ENCODE measurements at places on chromosomes 1 and 21.
A peak's percentile ranks its signal among the peaks of the same experiment; 100 is the strongest.

- no peak for DNase-seq
Measured at GRCh38 chr1:192265516-192266173, 51.1 kb upstream of the RGS21 start.

DNA sequence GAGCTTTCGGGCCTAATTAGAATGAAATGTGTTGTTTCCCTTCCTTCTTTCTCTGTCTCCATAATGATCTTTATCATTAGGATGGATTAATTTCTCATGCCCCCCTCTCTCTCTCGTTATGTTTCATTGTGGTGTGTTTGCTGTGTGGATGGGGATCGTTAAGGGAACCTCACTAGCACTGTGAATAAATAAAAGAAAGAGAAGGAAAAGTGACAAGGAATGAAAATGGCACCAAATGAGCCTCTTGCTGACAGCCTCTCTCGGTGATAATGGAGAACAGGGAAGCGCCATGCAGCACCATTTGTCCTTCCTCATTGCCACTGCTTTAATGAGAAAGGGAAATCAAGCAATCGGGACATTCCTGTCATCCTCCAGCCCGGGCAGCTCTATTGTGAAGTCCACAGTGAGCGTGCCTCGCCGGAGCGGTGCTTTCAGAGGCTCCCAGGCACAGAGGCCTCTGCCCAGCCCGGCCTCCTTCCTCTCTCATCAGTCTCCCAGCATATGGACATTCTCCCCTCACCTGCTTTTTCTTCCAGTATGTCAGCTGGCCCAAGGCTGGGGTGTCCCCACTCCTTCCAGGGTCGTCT is 265.7 kb upstream of the TMEM51 start:
- DNase-seq, result no peak

DNA sequence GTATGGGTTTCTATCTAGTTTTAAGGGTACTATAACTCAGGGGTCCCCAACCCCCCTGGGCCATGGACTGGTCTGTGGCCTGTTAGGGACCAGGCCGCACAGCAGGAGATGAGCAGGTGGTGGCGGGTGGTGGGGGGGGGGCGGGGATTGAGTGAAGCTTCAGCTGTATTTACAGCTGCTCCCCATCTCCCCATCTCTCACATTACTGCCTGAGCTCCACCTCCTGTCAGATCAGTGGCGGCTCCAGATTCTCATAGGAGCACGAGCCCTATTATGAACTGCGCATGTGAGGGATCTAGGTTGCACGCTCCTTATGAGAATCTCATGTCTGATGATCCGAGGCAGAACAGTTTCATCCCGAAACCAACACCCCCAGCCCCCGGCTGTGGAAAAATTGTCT is 95.1 kb upstream of the SLC45A1 start:
- DNase-seq, result no peak

- no peak for DNase-seq
Measured at GRCh38 chr1:1080122-1080757, 6.1 kb upstream of the RNF223 start.

GRCh38 chr1:95982711-95983110 is 738.9 kb upstream of the PTBP2 start:
- DNase-seq, result no peak

DNA sequence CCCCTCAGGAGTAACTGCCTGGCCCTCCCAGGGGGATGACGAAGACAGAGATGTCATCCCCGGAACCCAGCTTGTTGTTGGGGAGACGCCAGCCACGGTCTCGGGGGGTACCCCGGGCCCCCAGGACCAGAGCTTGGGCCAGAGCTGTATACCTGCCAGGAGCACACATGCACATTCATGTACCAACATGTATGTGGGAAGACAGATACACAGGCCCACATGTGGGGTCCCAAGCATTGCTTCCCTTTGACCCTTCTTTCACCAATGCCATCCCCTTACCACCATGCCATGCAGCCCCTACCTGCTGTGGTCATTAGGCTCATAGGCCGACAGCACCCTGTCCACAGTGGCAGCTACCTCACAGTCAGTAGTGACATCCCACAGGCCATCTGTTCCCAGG is 3.2 kb upstream of the RHOC start:
- no peak for DNase-seq

GRCh38 chr1:30731806-30732276 is 8.5 kb upstream of the MATN1 start:
- DNase-seq, result peak; percentile 31

DNA sequence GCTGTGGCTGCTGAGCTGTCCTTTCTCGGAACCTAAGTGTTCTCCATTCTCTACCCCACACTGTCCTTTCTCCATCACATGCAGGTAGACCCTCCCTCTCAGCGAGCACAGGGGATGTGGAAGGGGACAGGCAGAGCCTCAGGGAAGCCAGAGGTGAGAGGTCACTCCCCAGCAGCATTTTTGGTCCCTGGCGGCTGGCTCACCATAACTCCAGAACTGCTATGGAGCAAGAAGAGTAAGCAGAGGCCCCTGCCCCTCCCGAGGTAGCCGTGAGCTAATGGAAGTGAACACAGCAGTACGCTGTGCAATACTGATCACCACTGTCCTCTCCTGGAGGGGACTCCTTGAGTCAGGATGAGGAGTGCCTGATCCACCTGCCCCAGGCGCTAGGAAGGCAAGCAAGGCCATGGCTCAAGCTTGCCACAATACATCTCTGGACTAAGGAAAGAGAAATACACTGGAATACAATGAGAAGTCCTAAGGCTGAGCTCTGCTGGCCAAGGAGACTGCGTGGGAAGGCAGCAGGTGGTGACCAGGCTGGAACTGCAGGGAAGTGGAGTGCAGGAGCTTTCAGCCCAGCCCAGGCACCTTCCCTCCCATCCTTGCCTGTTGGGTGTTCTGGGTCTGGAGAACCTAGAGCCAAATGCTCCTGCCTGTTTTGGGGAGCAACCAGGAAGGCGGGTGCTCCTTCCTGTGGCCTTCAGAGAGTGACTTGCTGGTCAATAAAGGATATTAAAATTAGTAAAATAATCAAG is 96.2 kb downstream of the LAMC2 start:
- DNase-seq, result no peak

DNA sequence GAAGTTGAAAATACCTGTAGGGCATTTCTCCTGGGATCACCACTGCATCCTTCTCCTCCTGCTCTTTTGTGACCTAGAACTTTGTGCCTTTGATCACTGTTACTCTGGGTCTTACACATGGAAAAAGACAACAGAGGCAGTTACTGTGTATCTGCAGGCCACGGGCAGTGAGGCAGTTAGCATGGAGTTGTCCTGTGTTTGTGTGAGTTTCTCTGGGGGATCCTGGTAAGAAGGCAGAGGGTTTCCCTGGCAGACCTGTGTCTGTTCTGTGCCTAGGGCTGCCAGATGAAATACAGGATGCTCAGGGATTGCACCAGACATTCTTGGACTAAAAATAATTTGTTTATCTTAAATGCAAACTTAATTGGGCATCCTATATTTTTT is 44.4 kb upstream of the SCCPDH start:
- DNase-seq, result no peak

- no peak for DNase-seq
Measured at GRCh38 chr1:193909406-193910082, 723.1 kb upstream of the B3GALT2 start.

DNA sequence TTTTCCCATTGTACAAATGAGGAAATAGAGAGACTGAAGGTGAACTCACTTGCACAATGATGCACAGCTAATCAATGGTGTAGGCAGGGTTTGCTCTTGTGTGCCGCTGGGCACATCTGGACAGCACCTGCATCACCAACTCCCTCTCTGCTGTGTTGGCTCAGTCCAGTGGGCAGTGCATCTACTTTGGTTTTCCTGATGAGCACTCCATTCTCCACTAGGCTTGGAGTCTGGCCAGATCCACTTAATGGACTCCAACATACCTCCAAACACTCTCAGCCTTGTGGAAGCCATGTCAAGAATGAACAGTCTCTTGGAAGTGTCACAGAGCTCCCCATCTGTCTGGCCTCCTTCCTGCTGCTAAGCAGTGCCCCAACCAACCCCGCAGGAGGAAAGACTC is 152.2 kb downstream of the HIVEP3 start:
- no peak for DNase-seq

All from stimulated activated CD8-positive, alpha-beta memory T cell treated with anti-CD3 and anti-CD28 coated beads, Interleukin-4, amount 100 ng/mL, for 48 hours (primary cell).